Immature natural killer cell (primary cell): ENCODE measurements at places on chromosomes 3 and 15. TPM values are rescaled to one million over a fixed set of nuclear protein-coding genes. Genes with fewer than 3 reads are reported as not detected.
A peak's percentile ranks its signal among the peaks of the same experiment; 100 is the strongest.

GOLGA6L4 gene
- polyA plus RNA-seq: not detected

SOX14 gene
- polyA plus RNA-seq: not detected

GRCh38 chr3:148716657-148717056 lies 19.0 kb downstream of the AGTR1 start:
- no peak for DNase-seq

DNA sequence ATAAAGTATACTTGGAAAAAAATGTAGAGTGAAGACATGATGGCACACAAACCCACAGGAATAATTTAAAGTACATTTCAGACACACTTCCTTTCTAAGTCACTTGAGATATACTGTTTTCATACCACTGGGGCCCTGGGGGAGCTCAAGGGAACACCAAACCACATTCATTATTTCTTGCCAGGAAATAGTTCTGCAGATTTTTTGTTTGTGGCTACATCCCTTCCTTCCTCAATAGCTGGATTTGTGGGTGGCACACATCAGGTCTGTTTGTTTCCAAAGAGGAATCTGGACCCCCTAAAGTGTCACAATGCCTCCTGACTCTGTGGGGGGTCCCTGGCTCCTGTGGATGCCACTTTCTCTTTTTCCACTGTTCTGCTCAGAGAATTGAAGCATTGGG lies 153.5 kb upstream of the COL8A1 start:
- DNase-seq: no peak

- no peak for DNase-seq
These were observed 3.6 kb downstream of the PRICKLE2 start for GRCh38 chr3:64221571-64222257.

DNA sequence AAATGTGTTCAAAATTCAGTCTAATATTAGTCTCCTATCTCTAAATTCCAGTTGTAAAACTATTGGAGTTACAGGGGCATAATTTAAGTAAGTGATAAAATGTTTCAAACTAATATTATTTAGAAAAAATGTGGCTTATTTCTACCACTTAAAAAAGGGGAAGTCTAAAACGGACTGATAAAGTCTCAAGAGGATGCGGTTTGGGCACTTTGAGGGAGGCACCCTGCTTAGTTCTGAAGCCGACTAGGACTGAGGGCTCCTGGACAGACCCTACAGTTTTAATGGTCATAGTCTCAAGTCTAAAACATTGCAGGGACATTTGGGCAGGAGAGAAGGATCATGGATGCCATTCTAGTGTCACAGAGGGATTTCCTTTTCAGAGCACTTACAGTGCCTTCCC lies 566.3 kb downstream of the NR2F2 start:
- no peak for DNase-seq

ZNF660 gene
- polyA plus RNA-seq: 2.6 TPM

EOGT gene
- polyA plus RNA-seq: 3.2 TPM

CCR1 gene
- polyA plus RNA-seq: 11.5 TPM

- DNase-seq: no peak
These were observed 80.4 kb downstream of the TRANK1 start for GRCh38 chr3:36864180-36865053.

DNA sequence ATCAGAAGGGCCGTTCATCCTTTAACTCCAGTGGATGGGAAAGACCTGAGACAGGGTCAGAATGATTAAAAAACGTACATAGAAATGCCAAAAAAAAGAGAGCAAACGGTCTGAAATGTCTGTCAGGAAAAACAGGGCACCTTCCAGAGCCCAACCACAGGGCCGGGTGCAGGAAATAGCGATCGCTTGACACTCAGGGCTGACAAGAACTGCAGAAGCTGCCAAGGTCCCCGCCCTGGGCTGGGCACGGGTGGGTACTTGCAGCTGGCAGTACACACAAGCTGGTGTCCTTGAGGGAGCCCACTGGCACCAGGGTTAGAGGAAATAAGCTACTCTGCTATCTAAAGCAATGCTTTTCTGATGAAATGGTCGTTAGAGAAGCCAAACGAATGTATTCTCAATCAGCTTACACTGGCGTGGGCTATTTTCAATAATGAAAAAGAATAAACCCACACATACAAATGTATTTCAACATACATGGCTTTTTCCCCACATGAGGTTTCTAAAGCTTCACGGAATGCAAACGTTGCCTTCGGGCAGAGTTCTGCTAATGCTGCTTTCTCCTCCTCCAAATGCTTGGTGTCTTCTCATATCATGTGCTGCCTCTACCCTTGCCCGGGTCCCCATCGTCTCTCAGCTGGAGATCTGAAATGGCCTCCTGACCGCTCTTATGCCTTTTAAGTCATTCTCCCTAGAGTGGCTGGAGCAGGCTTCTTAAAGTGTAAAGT lies 15.6 kb downstream of the FRMD4B start:
- peak; percentile 49 for DNase-seq

DNA sequence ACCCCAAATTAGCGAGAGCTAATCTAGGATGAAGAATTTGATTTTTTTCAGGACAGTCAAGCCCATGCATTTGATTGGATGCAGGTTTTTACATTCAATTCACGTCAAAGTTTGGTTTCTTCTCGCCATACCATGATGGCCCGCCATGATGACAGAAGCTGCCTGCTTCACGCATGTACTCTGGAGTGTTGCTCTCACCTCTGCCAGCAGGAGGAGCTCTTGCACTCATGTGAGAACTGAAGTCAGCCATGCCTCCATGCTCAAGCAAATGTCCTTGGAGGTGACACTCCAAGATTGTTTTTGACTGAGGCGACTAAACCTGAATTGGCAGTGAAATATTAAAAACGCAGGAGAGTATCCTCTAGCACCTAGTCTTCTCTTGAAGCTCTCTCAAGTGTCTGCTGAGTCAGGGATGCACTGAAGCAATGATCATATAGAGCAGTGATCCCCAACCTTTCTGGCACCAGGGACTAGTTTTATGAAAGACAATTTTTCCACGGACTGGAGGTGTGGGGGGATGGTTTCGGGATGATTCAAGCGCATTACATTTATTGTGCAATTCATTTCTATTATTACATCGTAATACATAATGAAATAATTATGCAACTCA lies 120.9 kb downstream of the SAMMSON start:
- no peak for DNase-seq

DNA sequence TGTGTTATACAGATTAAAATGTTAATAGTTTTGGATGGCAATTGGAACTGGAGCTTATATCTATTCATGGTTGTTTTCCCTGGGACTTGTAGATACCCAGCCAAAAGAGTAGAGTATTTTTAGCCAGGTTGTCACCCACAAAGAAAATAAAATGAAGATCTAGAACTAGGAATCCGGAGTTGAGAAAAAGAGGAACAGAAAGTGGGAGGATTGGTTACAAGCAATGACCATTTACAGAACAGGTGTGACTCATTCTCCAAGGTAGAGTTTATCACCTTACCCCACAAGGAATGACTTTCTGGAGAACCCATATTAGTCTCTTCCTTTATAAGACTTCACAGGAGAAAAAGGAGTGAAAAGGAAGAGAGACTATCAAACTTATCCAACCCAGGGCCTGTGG lies 99.8 kb downstream of the TMEM108 start:
- no peak for DNase-seq

PLSCR2 gene
- polyA plus RNA-seq: not detected

- DNase-seq: no peak
These were observed 110.4 kb upstream of the CTNNB1 start for GRCh38 chr3:41088882-41089281.
